ENCODE measurements at places on chromosomes 6 and 20. TPM values are rescaled to one million over a fixed set of nuclear protein-coding genes. Genes with fewer than 3 reads are reported as not detected.

GRCh38 chr20:58081846-58082245 is 146.6 kb downstream of the ANKRD60 start:
- DNase-seq = no peak

GRCh38 chr6:26327450-26328264 is 37.3 kb upstream of the BTN3A2 start:
- DNase-seq = no peak

GRCh38 chr6:128841518-128841917 is 41.4 kb upstream of the LAMA2 start:
- DNase-seq = no peak

- peak; percentile 51 for DNase-seq
Measured at GRCh38 chr20:21719592-21720214, 14.2 kb downstream of the PAX1 start.

- DNase-seq = no peak
Measured at GRCh38 chr6:37321516-37322415, 32.0 kb upstream of the RNF8 start.

Gene CRYBG1
- total RNA-seq = under 0.01 TPM

Gene HLA-DRB1
- 3.7 TPM for total RNA-seq

Gene OR2H1
- under 0.01 TPM for total RNA-seq
